ENCODE measurements at places on chromosomes 12 and 14.

GRCh38 chr12:88327276-88327675, 185.2 kb downstream of the TMTC3 start:
- DNase-seq, result no peak

DNA sequence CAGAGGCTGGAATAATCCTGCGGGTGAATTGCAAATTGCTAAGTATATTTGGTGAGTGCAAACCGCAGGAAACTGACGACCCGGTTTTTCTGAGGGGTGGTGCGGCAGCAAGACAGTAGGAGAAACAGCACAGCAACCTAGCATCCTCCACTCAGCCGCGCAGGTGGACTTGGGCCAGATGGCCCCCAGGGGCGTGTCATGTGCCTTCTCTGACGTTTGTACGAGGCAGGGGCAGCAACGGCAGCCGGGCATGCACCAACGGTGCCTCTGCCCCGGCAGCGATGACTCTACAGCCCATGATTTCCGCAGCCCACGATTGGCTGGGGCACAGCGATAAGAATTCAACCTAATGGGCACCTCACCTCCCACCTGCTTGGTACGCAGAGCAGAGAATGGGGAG, 11.1 kb upstream of the CLEC2A start:
- no peak for DNase-seq

- DNase-seq, result peak; percentile 76
These were observed 12.7 kb downstream of the CCDC197 start for GRCh38 chr14:94009767-94010166.

DNA sequence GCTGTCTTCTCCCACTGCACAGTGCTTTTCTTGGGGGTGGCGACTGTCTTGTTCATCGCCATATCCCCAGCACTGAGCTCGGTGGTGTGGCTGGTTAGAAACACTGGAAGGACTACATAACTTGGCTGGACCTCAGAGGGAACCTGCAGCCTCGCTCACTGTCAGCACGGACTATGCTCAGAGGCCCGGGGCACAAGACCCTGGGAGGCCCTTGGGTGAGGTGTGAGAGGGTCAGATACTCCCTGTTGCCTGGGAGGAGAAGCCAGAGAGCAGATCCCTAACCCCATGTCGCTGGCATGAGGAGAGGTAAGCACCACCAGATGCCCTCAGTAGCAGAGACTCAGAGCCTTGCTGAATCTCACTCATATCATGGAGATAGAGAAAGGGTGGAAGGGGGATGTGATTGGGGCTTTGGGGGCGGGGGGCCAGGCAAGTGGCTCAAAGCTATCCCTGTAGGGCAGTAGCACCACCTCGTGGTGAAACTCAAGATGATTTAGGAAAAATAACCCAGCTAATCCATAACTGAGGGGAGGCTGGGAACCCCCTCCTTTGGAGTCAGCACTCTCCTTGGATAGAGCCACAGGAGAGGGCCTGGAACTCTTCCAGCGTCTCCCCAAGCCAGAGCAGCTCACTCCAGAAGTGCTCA, 18.7 kb upstream of the HDAC7 start:
- DNase-seq, result peak; percentile 27

DNA sequence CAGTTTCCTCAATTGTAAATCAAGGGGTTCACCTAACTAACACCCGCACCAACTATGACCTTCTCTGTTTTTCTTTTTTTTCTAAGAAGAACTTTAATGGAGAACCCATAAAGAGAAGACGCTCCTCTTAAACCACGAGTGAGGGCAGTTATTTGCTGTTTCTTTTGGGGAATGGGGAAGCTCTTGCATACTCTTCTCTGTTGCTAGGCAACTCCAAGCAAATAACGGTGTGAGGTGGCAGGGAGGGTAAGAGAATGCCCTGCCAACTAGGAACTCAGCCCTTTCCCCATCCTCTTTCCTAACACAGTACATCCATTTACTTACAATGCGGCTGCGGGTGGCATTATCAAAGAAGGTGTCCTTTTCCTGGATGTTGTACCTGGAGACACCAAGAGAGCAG, 114.9 kb downstream of the ANO2 start:
- no peak for DNase-seq

- DNase-seq, result no peak
These were observed 29.8 kb downstream of the ANKRD9 start for GRCh38 chr14:102479777-102480176.

GRCh38 chr12:132838410-132839080, 9.9 kb upstream of the GOLGA3 start:
- no peak for DNase-seq

GRCh38 chr12:109883461-109883860, 3.1 kb upstream of the GLTP start:
- DNase-seq, result no peak

GRCh38 chr12:94169495-94169894, 21.1 kb downstream of the PLXNC1 start:
- no peak for DNase-seq

Data from A172 (cell line).